ENCODE measurements at places on chromosomes 12 and 14.
A peak's percentile ranks its signal among the peaks of the same experiment; 100 is the strongest.

DNA sequence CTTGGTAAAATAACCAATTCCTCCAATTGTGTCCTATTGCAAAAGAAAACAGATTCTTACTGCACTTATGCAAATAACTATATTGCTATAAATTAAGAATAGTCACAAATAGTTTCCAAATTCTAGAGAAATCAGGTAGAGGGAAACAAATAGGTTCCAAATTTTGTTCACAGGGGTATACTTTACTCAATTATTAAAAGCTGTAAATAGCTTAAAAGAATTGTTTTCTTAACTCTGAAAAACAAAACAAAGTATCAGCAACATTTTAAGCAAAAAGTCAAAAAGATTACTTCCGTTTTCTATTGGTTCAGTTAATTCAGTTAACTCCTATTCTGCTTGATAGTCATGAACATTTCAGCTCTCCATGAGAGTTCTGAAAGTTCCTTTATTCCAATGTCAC is 85.6 kb upstream of the PPP4R3A start:
- DNase-seq: no peak

DNA sequence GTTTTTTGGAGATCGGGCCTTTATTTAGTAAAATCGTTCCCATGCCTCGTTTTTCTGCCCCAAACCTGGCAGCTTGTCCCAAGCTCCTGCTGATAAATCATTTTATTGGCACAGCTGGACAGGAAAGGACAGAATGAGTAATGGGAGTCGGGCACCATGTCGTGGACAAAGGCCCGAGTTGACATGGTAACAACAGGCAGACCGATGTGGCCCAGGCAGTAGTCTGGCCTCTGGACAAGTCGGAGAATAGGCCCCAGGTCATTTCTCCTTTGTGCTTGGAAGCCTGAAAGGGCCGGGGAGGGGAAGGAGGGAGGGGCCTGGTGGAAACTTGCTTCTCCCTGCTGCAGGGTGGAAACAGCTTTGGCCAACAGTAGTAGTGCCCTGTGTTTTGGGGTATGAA is 234.9 kb downstream of the SUDS3 start:
- DNase-seq: no peak

DNA sequence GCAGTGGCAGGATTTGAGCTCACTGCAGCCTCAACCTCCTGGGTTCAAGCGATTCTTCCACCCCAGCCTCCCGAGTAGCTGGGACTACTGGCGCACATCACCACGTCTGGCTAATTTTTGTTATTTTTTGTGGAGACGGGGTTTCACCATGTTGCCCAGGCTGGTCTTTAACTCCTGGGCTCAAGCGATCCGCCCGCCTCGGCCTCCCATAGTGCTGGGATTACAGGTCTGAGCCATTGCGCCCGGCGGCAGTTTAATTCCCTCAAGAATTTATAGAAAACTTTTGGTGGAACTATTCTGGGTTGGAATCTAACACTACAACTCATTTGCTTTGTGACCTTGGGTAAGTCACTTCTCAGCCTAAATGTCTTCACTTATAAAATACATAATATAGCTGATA is 1.8 kb upstream of the SP1 start:
- no peak for DNase-seq

DNA sequence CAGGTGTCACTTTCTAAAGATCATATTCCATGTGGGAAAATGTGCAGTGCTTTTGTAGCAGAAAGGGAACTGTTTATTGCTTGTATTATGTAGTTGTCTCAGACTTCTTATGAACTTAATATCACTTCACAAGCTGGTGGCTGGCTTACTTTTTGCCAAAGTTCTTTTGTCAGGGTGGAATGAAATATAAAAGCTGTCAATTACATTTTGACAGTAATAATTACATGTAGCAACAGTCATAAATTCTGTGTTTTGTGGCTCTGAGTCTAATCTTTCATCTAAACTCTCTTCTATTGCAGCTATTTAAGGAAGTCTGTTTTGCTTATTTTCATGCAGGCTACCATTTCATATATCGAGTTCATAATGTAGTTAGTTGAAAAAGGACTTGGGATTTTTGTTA is 106.6 kb downstream of the OTOGL start:
- DNase-seq: no peak

- DNase-seq: peak; percentile 74
Observed at GRCh38 chr14:100828031-100828769, 2.3 kb downstream of the MEG3 start.

- DNase-seq: no peak
Observed at GRCh38 chr12:77161944-77162343, 96.6 kb upstream of the E2F7 start.

GRCh38 chr12:112752303-112752702 is 39.2 kb upstream of the RPH3A start:
- no peak for DNase-seq

Data from fibroblast of mammary gland (primary cell).